ENCODE measurements at places on chromosomes 5 and 9.

- DNase-seq, result no peak
These were observed at the start of gene CDH12 for GRCh38 chr5:22852807-22853660. TSS of gene CDH12 (minus strand) at chr5:22853344.

DNA sequence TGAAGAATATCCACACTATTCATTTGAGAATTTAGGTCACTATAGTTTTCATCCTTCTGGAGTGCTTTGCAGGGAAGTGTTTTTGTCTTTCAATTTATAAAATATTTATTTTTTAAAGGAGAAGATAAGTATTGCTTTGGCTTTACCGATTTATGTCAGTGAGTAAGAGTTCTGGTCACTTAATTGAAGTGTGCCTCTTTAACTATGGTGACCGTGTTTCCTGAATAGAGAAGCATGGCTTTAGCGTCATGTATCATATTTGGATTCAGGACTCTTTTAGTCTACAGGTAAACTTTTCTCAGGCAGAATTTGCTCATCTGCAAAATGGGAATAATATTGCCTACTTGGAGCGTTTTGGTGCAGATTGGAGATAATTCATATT is 902 bp downstream of the BDP1 start:
- DNase-seq, result no peak

- no peak for DNase-seq
These were observed 57.2 kb downstream of the MTRR start for GRCh38 chr5:7925961-7926695.

DNA sequence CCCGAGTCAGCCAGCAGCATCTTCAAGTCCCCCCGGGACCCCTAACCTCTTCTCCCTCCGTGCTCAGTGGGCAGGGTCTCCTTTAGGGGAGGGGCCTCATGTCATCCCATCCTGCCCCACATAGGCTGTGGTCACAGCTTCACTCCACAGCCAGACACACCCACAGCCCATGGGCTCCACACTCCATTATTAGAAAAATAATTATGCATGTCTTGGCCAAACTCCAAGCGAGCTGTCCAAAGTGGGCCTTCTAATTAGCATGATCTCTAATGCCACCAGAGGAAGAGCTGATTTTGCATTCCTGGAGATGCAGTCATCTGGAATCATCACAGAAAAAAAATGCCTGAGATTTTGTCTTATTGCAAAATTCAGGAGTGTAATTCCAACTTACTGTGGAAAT is 418.2 kb downstream of the IRX2 start:
- no peak for DNase-seq

DNA sequence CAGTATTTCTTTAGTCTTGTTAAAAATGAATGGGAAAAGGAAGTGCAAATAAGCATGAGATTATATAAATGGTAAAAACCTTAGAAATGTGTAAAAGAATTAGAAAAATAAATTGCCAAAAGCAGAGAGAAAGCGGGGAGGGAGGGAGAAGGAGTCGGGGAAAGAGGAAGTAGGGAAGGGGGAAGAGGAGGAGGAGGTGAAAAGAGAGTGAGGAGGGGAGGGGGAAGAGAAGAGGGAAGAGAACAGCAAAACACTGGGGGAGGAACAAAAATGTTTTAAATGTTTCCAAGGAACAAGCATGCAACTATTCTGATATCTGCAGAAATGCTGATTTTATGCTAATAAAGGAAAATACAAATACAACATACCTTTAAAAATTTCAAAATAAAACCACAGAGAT is 317.5 kb downstream of the PIK3R1 start:
- no peak for DNase-seq

GRCh38 chr5:137409736-137410135 is 89.4 kb downstream of the SPOCK1 start:
- DNase-seq, result no peak

DNA sequence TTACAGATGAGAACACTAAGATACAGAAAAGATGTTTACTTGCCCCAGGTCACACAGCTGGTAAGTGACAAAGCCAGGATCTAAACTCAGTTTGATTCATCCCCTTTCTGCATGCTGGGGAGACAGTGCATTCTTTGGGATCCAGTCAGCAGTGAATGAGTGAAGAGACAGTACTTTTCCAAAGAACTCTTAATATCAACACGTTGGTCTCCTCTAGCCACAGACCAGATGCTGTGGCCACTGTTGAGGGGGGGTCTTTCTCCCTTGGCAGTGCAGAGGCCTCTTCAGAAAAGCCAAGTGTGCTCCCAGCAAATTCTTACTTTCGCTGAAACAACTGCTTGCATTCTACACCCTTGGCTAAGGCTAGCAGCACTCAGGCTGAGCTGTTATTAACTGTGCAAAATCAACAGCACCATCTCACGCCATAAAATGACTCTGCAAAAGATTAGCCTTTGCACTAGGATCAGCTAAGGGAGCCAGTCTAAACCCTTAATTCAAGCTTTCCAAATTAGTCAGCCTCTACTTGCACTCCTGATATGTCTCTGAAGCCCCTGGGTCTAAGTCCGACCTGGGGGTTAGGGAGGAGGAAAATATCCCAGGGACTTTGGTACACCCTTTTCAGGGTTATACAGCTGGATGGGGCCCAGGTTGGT is 4.8 kb upstream of the TMEM171 start:
- DNase-seq, result no peak

DNA sequence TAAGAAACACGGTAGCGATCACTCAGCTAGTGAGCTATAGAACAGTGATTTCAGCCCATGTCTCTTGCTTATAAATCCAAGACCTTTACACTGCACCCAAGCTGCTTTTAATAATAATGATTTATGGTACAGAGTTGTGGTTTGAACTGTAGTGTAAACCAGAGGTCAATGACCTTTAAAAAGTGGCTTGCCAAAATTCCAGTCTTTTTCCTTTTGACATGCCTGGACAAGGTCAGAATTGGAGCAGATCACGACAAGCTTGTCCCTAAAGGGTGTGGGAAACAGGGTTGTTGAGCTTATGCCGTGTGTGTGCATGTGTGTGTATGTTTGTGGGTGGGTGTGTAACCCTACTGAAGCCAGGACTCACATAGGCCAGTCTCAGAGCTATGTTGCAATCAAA is 225.3 kb upstream of the CLINT1 start:
- no peak for DNase-seq

DNA sequence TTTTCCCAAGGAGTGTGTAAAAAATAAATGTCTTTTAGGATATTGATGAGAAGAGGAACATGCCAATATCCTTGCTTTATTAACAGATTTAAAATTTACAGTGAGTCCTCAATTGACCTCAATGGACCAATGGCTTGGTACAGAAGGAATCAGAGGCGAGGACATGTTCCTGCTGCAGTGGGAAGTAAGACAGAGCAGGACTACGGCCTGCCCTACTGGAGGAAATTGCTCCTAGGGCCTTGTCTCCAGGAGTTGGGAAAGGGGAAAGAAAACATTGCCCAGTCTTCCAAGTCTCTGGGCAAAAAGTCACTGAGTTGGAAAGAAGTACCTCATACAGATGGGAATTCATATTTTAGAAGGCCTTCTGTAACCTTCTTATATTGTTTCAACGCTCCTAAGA is 33.1 kb upstream of the UGT3A2 start:
- no peak for DNase-seq

DNA sequence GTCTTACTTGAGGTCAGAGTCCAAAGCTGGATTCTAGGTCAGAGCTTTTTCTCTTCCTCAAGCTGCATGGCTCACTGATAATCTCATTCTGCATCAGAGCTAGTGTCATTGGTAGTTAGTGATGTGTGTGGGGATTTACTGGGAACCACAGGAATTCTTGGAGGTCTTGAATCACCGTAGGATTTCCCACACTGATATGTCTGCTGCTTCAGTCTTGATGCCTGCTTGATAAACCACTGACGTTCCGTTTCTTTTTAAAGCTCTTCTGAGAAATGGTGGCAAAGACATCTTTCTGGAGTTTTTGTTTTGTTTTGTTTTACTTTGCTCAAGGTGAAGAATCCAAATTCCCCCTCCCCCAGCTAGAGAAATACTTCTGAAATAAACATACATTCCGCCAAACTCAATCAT is 1.2 kb upstream of the GARIN3 start:
- DNase-seq, result no peak

GRCh38 chr9:98248737-98249474 is 6.5 kb downstream of the TBC1D2 start:
- DNase-seq, result no peak

- no peak for DNase-seq
These were observed 210.8 kb downstream of the NFIB start for GRCh38 chr9:14103115-14103514.

DNA sequence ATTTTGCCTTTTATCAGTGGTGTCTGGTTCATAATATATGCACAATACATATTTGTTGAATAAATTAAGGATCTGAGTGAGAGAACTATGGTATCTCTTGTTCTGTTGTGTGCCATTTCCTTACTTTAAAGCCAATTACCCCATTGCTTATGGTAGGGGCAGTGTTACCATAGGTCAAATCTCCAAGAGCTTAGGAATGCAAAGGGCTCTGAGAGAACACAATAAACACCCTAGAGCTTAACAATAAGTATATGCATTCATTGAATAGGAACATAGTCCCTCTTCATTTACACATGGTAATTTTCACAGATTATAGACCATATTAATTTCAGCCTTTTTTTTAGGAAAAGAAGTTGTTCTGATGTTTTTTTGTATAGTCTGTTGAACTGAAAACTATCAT is 112.2 kb downstream of the MCTP1 start:
- DNase-seq, result no peak

DNA sequence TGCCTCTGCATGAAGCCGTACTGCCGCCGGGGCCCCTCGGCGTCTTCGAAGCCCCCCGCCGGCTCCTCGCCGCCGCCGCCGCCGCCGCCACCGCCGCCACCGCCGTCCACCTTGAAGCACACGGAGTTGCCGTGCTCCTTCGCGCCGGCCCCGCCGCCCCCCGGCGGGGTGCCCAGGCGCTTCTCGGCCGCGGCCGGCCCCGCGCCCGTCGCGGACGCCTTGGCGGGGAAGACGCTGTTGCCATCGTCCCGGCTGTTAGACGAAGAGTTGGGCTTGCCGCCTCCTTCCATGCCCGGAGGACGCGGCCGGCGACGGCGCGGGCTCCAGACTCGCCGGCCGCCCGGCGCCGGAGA is 400 bp downstream of the HCN1 start:
- DNase-seq, result no peak

DNA sequence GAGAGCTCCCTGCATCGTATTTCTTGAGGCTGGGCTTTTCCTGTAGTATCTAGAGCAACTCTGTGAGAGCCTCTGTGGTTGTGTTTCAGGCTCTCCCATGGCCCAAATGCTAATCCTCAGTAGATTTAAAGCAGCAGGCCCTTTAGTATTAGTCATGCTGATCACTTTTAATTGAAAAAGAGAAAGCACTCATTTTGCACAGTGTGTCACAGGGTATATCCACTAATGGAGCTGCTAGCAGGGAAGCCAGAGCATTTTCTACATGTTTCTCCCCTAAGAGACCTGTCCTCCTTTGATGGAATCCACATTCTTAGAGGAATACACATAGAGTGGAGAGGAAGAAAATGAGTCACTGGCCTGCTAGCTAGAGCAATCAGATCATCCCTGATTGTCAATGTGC is 348.5 kb downstream of the TMEM232 start:
- DNase-seq, result no peak

- DNase-seq, result peak; percentile 33
These were observed 43.1 kb downstream of the TMEM174 start for GRCh38 chr5:73215891-73216610.

DNA sequence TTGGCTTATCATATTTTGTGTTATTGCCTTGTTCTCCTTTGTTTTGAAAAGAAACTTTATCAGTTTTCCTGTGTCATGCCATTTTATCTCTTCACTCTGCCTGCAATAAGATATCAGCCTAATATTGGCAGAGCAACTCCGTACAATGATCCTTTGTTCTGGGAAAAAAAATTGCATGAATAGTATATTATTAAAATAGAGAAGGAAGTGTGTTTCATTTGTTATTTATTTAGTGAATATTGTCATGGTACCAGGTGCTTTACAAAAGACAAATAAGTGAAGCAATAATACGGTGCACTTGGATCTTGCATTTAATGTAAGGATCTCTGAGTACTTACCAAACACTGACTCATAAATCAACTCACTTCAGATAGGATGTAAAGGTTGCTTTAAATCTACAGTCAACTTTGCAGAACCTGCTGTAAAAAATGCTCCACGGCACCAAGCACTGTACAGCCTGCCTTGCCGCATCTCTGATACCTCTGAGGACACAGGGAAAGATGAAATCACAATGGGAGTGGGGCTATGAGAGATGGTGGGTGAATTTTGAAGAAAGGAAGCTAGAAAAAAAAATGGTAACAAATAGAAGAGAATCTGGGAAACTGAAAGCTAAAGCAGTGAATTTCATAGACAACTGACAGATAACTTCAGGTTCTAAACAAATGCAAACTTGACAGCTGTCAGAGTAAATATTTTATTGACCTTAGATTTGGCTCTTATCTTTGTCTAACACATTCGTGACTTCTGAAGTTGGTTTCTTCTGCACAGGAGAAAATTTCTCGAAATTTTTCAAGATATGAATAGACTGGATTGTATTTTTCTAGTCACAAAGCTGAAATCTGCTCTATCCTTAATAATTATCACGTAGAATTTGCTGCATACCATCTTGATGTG is 232.1 kb downstream of the ENC1 start:
- DNase-seq, result no peak

GRCh38 chr5:88555674-88556073 is 287.0 kb upstream of the TMEM161B start:
- DNase-seq, result no peak

- DNase-seq, result no peak
These were observed 64.1 kb downstream of the SEMA6A start for GRCh38 chr5:116510517-116510916.

GRCh38 chr9:89593727-89594427 is 10.9 kb upstream of the GADD45G start:
- no peak for DNase-seq

GRCh38 chr9:130696139-130696650 is 2.6 kb downstream of the EXOSC2 start:
- DNase-seq, result no peak

DNA sequence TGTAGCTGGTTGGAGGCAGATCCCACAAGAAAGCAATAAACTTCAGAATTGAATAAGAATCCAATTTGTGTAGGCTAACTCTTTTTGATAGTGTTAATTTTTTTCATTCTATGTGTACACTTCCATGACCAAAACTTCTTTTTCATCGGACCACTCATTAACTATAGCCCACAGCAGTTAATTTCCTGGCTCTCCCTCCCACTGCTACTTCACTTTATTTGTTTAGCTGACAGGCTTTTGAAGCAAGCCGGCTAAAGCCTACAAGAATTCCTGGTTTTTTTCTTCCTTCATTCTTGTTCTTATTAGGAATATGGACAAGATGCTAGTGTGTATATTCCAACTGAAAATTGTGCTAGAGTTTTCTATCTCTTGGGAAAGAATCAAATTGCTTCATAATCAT is 329.2 kb upstream of the CCNH start:
- DNase-seq, result no peak

GRCh38 chr5:153352685-153353219 is 137.7 kb upstream of the GRIA1 start:
- no peak for DNase-seq
